ENCODE measurements at places on chromosomes 4 and X.

DNA sequence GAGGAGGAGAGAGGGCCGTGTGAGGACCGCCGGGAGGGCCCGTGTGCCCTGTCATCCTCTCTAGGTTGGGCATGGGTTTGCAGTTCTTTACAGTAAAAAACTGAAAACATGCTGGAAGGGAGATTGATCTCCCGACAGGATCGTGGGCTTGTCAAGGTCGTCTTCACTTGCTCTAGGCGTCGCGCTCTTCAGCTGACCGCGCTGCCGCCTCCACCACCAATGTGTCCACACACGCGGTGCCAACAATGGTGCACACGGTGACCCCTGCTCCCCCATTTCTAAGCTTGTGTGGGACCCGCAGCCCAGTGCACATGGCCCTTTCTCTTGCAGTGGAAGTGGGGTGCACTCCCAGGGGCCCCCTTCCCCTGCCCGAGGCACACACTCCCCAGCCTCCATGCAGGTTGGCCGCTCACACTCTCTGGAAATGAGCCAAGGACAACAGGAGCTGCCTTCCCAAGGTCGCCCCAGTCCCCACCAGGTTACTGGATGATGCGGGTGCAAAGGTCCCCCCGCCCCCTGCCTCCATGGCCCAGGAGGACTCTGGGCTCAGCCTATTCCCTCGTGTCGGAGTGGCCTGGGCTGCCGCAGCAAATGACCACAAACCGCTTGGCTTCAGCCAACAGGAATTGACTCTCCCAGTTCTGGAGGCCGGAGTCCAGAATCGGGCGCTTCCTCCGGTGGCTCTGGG is 1.7 kb upstream of the ZFP92 start:
- no peak for DNase-seq

- DNase-seq = no peak
Observed at GRCh38 chr4:128283071-128283470, 4.5 kb downstream of the PGRMC2 start.

GRCh38 chrX:47420265-47420664 is 49.9 kb downstream of the ZNF157 start:
- no peak for DNase-seq

- DNase-seq = no peak
Observed at GRCh38 chr4:162347156-162347841, 183.5 kb upstream of the FSTL5 start.

DNA sequence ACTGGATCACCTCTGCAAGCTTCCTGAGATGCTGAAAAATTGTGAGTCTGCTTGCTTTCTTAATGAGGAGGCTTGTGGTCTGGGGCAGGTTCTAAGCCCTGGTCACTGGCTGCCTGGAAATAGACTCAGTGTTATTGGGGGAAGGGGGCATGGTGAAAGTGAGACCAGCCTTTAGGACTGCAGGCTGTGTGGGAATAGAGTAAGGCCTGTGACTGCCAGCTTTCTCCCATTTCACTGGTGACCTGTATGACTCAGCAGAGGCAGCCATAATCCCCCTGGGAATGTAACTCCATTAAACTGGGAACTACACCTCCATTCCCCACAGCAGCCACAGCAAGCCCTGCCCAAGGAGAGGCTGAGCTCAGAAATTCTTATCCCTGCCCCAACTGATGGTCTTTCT is 55.9 kb upstream of the IL15 start:
- DNase-seq = no peak
